ENCODE measurements at places on chromosomes 6 and 20.

DNA sequence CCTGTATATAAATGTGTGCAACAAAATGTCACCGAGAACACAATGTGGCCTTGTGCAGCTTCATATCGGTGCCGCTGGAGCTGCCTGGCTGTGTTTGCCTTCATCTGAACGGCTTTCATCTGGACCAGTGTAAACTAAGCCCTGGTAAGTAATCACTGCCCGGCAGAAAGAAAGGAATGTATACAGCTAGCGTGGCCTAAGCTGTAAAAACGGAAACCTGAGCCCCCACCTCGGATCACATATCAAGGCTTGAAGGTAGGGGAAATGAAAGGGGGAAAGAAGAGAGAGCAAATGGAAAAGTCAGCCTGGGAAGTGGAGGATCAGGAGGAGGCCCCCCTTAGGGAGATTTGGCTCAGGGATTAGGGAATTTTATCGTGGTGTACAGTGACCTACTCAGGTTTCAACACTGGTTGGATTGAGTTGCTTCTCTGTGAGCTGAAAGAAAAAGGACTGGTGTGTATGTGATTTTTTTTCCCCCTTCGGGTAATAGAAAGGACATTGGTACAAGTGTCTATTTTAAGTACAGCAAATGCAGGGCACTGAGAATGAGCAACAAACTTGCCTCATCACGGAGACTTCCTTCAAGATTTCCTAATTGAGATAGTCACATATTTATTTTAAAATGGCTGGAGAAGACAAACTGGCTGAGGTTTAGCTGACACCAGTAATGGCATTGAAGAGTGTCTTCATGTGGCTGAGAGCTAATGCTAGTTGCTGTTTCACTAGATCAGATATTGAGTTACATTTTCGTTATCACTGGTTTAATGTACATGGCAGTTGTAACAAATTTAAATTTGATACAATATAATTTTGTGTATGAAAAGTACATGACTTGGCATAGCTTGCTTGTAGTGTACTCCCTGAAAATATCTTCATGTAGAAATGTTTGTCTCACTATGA, 3.5 kb downstream of the SOBP start:
- DNase-seq = no peak

GRCh38 chr6:48757661-48758060, 646.7 kb upstream of the PTCHD4 start:
- DNase-seq = no peak

- DNase-seq = no peak
These were observed 15.4 kb downstream of the POPDC3 start for GRCh38 chr6:105164418-105164817.

GRCh38 chr20:5657876-5658200, 92.4 kb upstream of the SHLD1 start:
- no peak for DNase-seq

DNA sequence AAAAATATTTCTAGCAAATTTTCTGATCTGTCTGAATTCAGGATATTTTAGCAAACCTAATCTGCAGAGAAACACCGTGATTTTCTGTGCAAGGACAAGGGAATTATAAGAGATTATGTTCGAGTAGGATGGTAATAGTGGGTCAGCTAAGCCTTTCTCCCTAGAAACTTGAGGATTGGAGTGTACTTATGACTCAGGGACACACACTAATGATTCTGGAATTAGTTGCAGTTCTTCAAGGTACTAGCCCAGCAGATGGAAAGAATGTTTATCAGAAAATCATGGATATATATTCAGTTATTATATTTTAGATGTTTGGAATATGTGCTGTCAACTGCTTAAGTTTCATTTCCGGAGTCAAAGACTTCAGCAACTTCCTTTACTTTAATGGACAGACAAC, 177.1 kb upstream of the MAP3K7 start:
- DNase-seq = no peak

DNA sequence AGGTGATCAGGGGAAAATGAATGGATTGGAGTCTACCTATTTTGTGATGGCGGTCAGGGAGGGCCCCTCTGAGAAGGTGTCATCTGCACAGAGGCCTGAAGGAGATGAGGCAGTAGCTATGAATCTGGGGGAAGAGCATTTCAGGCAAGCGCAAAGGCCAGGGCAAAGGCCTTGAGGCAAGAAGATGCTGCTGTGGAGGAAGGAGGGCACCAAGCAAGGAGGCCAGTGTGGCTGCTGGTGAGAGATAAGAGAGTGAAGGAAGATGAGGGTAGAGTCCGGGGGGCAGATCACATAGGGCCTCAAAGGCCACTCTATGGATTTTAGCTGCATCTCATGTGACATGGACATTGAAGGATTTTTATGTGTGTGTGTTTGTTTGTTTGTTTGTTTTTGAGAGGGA, 20.6 kb upstream of the CSNK2A1 start:
- no peak for DNase-seq
